GM12865 (cell line): ENCODE measurements at places on chromosomes 16 and 17.

GRCh38 chr16:57203451-57203850, 17.3 kb downstream of the RSPRY1 start:
- no peak for DNase-seq

- no peak for DNase-seq
Observed at GRCh38 chr17:57294629-57295501, 38.5 kb downstream of the MSI2 start.

GRCh38 chr17:4005296-4006164, 41.3 kb upstream of the ATP2A3 start:
- no peak for DNase-seq

GRCh38 chr16:86398201-86398600, 112.1 kb upstream of the FOXF1 start:
- DNase-seq: no peak

DNA sequence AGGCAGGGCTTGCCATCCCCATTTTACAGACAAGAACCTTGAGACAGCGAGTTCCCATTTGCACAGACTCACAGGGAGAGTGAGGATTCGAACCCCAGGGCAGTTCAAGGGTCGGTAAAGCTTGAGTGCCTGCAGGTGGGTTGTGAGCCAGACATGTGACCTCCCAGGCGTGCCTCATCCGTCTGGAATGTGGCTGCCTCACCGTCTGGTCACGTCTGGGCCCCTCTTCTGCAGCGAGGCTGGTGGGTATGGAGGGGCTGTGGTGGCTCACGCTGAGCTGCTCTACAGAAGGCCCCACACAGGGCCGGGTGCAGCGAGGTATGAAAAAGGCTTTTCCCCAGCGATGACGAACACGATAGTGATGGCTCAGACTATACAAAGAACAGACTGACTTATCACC, 35.8 kb upstream of the LHX1 start:
- DNase-seq: no peak

DNA sequence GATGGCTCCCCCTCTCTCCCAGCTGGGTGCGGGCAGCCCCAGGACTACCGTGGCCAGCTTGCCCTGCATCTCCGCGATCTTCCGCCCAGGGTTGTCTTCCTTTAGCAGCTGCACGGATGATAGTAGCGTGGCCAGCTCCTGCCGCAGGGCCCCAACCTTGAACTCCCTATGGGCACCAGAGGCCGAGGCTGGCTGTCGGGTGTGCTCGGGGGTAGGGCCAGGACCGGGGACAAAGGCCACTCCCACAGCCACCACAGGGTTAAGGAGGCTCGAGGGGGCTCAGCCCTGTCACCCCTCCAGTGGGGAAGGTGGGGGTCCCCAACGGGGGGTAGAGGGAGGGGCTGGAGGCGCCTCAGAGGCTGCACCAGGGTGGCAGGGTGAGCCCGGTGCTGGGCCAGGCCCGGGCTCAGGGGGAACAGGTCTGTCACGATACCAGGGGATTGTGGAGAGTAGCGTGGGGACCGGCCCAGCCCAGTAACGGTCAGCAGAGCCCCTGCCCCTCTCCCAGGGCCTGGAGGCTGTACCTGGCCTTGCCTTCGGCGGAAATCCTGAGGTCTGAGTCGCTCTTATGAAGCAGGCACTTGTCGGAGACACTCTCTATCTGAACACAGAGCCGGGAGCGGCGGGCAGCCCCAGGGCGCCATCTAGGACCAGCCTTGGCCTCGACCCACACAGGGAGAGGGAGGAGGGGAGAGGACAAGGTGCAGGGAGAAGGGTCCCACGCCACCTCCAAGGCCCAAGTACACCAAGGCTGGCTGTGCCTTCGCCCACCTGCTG, 5.2 kb downstream of the PERCC1 start:
- DNase-seq: no peak

DNA sequence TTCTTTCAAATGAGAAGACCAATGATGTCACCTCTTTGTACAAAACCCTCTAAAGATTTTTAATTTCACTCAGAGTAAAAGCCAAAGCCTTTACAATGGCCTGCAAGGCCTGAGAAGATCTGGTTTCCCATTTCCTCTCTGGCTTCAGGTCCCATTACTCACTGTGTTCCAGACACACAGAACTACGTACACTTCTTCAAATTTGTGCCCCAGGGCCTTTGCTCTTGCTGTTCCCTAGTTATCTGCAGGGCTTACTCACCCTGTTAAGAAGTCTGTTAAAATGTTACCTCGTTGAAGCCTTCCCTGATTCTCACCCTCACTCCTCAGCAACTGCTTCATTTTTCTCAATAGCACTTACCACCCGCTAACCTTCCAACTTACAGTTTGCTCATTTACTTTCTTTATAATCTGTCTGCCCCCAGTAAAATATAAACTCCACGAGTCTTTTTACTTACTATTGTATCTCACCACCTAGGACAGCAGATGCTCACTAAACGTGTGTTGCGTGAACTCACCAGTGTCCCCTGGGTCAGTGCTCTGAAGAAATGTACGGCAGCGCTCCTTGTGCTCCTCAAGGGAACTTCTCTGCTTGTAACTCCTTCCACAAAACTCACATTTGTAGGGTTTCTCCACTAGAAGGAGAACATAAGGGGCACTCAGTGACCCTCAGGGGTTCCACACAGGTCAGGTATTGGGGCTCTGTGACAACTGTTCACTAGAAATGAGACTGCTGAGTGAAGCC, 50.2 kb downstream of the GRB7 start:
- DNase-seq: no peak

GRCh38 chr17:70239391-70239826, 70.1 kb downstream of the KCNJ2 start:
- DNase-seq: no peak

GRCh38 chr17:64254755-64255154, 8.3 kb downstream of the TEX2 start:
- no peak for DNase-seq

DNA sequence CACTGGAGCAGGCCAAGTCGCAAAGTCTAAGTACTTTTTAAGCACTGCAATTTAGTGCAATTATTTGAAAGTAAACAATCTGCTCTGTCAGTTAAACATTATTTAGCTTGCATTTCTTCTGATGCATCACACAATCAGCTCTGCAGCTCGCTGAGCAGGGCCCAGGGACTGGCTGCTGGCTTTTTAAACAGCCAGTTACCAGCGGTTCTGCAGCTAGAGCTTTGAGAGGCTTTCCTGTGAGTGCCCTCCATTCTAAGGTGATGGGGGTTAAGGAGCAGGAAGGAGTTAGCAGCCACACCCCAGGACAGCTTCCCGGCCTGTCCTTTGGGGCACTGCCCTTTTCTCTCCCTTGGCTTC, 154.3 kb downstream of the SALL1 start:
- no peak for DNase-seq

GRCh38 chr17:58060596-58061191, 22.5 kb upstream of the DYNLL2 start:
- DNase-seq: no peak

DNA sequence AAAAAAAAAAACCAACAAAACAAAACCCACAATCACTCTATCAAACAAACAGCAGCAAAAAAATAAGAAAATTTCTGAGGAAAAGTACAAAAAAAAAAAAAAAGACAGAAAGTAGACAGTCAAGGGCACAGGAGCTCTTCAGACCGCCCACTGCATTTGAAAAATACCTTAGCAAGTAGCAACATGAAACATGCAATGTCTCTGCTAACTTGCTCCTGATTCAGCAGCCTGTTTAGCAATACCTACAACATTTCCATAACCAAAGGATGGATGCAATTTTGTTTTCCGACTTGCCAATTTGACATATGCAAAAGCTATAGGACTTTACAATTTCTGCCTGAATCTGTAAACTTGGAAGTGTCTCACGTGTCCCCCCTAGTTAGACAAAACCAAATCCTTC, 57.4 kb downstream of the SYNRG start:
- DNase-seq: no peak

- no peak for DNase-seq
Observed at GRCh38 chr16:66427871-66428681, 981 bp downstream of the BEAN1 start.

- DNase-seq: no peak
Observed at GRCh38 chr17:61461967-61462718, 9.9 kb downstream of the TBX4 start.

DNA sequence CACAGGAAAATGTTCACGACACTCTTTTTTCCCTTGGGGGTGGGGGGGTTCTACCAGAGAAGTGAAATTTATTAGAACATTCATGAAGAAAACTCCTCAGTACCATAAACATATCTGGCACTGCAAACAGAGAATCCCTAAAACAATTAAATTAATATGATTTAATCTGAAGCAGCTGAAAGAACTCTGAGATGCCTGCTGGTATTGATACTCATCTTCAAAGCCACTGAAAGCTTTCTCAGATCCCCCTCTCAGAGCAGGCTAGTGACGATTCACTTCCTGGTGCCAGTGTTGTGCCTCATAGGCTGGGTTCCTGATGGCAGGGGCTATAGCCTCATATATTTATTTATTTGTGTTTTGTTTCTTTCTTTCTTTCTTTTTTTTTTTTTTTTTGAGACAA, 52.7 kb downstream of the MYH10 start:
- peak; percentile 58 for DNase-seq

DNA sequence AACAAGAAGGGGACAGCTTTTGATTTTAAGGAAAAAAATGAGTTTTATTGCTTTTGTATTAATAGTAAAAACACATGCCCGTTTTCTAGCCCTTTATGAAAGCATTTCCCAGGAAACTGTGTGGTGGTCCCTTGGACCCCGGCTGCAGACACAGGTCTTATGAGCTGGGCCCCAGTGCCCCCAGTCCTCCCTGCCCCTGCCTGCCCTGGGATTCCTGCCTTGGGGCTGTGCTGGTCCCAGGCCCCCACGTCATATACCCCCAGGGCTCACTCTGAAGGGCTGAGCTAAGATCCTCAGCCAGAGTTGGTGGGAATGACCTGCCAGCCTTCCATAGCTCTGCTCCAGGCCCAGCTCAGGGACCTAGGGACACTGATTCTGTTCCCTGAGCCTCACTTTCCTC, 30.8 kb downstream of the GINS2 start:
- DNase-seq: no peak

DNA sequence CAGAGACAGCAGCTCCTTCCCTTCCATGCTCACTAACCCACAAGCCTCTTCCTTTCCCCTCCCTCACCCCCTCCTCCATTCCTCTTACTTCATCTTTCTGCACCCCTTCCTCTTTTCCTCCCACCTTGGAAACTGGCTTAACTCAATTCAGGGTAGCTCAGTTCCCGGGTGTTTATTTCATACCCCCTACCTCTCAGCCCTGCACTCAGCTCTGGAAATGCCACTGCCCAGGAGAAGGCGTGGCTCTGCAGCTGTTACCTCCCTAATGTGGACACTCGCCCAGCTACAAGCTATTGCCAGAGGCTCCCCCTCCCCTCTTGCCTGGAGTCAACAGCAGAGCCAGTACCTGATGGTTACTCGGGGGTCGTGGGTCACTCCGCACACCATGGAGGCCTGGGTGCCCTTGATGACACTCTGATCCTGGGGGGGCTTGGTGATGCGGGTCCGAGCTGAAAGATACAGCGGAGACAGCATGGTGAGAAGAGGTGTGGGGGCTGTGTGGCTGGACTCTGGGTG, 118.4 kb upstream of the CDC42EP4 start:
- no peak for DNase-seq

DNA sequence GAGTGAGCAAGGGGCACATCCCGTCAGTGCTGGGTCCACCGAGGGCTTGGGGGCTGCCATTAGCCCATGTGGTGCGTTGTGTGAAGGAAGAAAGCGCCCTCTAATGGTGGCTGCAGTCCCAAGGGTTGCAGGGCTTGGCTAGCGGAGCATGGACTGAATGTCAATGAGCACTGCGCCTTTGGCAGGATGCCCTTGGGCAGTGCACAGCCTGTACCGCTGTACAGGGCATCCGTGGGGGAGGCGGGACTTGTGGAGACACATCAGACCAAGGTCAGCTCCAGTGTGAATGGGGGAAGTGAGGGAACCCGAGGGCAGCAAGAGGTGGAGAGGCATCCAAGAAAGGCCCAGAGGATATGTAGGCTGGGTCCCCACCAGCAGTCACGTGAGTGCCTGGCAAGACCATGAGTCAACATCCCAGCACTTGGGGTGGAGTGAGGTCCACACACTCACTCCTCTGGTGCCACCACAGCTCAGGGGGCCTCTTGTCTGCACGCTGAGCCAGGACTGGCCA, 75.5 kb upstream of the MED9 start:
- DNase-seq: peak; percentile 46

DNA sequence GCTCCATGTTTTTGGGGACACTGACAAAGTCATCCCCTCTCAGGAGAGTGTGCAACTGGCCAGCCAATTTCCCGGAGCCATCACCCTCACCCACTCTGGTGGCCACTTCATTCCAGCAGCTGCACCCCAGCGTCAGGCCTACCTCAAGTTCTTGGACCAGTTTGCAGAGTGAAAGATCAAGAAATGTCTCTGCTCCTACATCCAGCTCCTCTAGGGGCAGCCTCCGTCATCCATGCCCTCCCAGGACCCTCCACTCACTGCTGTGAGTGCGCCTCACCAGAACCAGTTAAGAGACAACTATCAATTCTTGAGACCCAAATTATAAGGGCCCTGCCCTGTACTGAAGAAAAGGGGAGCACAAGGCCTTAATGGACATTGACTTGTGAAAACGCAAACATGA, 1.1 kb downstream of the OVCA2 start:
- no peak for DNase-seq

DNA sequence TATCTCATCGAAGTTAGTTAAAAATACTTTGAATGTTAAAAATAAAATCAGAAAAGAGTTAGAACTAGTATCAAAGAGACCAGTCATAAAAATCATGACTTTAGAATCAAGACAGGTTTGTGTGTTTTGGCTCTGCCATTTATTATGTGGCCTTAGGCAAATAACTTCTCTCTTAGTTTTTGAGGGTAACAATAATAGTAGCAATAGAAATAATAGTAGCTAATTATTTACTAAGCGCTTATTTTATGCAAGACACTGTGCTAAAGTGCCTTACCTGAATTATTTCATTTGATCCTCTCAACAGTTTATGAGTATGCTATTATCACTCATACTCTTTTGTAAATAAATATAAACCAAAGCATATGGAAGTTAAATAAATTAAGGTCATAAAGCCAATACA, 77.0 kb downstream of the SMURF2 start:
- DNase-seq: no peak

DNA sequence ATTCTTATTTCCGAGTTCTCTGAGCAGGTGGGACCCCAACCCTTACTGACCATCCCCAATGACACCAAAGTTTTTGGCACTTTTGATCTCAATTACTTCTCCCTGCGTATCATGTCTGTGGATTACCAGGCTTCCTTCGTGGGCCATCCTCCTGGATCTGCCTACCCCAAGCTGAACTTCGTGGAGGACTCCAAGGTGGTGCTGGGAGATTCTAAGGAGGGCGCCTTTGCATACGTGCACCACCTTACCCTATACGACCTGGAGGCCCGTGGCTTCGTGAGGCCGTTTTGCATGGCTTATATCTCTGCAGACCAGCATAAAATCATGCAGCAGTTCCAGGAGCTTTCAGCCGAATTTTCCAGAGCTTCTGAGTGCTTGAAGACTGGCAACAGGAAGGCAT, 868 bp downstream of the SMCR8 start:
- DNase-seq: no peak

GRCh38 chr17:1729966-1730325, 5.4 kb downstream of the WDR81 start:
- DNase-seq: no peak

- DNase-seq: no peak
Observed at GRCh38 chr16:11205065-11205699, 50.8 kb downstream of the SOCS1 start.
